ENCODE measurements at places on chromosomes 2 and 18.

DNA sequence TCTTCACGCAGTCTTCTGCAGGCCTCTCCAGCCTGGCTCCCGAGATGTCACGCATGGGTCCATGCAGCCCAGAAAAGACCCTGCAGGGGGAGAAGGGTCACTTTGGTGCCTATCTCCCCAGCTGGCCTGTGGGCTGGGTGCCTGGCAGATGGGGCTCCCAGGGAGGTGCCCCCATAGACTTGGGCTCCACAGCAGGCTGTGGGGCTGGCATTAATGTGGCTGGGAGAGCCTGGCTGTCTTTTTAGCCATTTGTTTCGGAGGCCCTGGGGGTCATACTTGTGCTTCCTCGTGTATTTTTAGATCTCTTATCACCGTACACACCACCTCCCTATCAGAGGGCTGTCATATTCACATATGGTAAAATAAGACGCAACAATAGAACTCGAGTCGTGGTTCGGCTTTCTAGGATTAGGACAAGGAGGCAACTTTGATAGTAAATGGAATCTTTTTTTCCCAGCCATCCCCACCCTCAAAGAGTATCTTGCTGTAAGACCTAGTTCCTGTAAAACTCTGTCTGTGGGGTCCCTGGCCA, 74.5 kb downstream of the LRRFIP1 start:
- no peak for DNase-seq

- no peak for DNase-seq
Measured at GRCh38 chr2:144642131-144642530, 122.2 kb upstream of the ZEB2 start.

- DNase-seq = no peak
Measured at GRCh38 chr2:112710956-112711750, 9.7 kb upstream of the NT5DC4 start.

DNA sequence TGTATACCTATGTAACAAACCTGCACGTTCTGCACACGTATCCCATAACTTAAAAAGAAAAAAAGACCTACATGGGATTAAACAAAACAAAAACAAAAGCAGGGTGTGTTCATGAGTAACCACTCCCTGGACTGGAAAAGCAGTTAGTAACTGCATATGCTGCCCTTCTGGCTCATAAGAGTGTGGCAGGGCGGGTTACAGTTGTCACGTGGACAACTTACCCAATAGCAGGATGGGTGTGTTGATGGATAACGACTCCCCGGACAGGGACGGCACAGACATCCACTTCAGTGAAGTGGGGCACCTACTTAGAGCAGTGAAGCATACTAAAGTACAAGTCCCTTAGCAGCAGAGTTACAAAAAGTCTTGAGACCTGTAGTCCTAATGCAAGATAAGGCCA, 136.7 kb downstream of the CCBE1 start:
- DNase-seq = no peak

- no peak for DNase-seq
Measured at GRCh38 chr18:24054130-24054529, 39.6 kb downstream of the TTC39C start.

DNA sequence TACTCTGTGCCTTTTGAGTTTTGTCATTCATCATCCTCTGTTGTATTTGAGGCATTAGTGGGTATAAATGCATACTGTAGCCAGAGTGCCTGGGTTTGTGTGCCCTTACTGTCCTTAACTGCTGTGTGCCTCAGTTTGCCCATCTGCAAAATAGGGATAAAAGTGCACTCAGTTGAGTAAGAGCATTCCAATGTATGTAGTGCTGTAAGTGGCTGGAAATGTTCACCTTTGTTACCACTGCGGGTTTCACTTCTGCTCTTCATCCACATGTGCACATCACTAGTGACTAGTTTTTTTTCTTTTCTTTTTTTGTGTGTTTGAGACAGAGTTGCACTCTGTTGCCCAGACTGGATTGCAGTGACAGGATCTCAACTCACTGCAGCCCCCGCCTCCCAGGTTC, 39.9 kb downstream of the PLEKHB2 start:
- DNase-seq = no peak

DNA sequence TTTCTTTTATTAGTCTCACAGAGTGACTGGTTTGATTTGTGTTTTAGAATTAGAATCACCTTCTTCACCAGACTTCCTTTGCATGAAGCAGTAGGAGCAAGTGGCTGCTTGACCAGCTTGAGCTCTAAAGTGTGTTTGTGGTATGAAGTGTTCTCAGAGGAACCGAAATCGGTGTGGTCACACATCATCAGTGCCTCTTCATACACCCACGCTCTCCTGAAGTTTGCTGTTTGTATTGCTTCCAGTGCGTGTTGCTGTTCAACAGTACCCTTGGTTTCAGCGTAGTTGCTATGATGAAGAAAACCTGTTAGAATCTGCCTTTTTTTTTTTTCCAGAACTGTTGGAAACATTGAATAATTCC, 77.9 kb downstream of the LIMS1 start:
- no peak for DNase-seq

DNA sequence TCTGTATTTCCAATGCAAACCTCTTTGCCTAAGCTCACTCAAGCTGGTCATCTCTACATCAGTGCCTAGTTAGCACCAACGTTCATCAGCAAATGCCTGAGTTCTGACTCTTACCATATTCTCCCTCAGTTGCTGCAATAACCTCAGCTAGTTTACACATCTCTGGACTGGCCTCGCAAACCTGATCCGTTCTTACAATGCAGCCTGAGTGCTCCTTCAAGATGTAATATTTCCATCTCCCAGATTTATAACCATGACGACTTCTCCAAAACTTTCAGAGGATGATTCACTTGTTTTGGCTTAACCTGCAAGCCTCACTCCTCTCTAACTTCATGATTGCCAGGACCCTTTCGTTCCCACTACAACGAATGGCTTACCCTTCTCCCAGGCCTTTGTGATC, 69.7 kb downstream of the DIPK1C start:
- DNase-seq = no peak

GRCh38 chr2:241950413-241951315, 81.1 kb downstream of the RTP5 start:
- peak; percentile 94 for DNase-seq

DNA sequence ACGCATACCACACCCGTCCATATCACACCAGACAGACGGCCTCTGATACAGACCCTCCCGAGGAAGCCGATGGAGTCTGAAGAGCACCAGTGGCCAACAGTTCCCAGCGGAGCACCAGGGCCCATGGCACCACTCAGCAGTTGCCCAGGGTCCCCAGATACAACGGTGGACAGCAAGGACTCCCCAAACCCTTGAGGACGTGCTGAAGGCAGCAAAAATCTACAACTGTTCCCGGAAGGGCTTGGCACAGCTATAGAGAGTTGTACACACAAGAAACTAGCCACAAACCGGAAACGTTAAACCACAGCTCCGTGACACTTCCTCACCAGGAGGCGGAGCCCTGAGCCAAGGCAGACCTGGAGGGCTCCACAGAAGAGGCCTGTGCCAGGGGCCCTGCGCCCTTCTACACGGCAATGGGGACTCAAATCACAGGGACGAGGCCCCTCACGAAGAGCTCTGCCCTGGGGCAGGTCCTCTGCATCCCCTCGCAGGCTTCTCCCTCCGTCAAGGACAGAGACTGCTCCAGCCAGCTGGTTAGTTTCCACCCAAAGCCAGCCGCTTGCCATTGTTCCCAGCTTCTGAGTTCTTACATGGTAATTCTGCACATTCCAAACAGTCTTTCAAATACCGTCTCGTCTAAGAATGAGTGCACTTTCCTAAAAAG, 133.4 kb downstream of the HDAC4 start:
- DNase-seq = peak; percentile 22

DNA sequence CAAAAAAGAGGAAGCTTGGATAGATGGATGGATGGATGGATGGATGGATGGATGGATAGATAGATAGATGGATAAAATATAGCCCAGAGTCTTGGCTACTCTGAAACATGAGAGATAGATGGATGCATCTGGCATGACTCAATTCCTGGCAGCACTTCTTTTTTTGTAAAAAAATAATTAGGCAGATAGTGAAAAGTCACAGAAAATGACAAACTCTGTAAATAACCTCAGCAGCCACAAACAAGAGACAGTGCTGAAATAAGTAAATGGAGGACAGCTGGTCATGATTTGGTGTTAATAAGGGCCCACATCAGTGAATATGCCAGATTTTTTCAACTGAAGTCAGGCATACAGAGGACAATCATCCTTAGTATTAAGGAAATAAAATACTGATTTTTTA, 585.0 kb upstream of the GCFC2 start:
- no peak for DNase-seq

DNA sequence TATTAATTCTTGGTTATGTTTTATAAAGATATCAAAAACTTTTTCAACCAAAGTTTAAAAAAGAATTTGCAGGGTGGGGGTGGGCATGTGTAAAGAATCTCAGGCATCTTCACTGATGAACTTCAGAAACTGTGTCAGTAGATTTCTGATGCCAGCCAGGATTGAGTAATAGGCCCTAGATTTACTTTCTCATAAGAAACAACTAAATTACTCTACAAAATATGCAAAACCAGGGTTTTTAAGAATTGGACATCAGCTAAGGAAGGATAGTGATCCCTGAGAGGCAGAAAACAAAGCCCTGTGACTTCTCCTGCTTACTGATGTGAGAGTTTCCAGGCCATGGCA, 11.9 kb upstream of the IL1R1 start:
- no peak for DNase-seq

GRCh38 chr18:46950064-46950656, 32.8 kb downstream of the KATNAL2 start:
- DNase-seq = no peak

DNA sequence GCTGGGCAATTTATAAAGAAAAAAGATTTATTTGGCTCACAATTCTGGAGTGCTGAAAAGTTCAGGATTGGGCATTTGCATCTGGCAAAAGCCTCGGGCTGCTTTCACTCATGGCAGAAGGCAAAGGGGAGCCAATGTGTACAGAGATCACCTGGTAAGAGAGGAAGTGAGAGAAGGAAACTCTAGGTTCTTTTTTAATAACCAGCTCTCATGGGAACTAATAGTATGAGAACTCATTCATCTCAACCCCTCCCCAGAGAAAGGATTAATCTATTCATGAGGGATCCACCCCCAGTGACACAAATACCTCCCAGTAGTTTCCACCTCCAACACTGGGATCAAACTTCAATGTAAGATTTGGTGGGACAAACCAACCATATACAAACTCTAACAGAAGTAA, 129.0 kb downstream of the EVA1A start:
- DNase-seq = no peak

DNA sequence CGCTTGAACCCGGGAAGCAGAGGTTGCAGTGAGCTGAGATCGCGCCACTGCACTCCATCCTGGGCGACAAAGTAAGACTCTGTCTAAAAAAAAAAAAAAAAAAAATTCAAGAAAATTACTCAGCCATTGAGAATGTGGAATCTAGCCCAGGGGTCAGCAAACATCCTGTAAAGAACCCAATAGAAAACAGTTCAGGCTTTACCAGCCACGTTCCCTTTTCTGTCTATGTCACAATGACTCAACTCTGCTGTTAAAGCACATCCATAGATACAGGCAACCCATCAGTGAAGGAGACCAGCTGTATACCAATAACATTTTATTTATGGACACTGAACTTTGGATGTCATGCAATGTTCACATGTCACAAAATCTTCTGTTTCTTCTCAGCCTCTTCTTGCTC, 435.6 kb upstream of the GYPC start:
- no peak for DNase-seq

- DNase-seq = no peak
Measured at GRCh38 chr2:206452750-206453149, 9.4 kb downstream of the ADAM23 start.

- DNase-seq = no peak
Measured at GRCh38 chr2:108965540-108966289, 23.3 kb downstream of the EDAR start.

DNA sequence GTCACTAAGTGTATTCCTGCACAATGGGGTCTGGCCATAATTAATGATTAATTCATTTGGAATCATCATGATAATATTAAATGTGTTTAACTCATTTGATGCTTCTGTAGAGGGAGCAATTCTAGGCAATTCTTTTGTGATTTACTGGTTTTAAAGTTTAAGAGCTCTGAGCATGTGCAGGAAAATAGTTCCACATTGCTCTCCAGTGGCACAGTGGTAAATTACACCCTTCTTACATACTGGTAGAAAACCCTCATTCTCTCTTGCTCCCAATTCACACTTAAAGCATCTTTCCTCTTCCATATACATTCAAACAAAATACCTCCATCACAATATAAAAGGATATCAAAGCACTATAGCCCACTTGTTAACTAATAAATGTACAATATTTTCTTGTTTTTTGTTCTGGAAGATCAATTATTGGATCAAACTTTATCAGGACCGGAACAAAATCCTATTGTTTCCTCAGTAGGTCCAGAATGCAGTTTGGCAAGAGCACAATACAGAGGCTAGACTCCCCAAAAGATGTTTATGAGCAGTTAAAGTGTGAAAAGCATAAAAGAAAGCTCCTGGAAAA, 844.3 kb downstream of the MBD2 start:
- no peak for DNase-seq

GRCh38 chr2:137676346-137676745, 287.9 kb upstream of the HNMT start:
- no peak for DNase-seq

DNA sequence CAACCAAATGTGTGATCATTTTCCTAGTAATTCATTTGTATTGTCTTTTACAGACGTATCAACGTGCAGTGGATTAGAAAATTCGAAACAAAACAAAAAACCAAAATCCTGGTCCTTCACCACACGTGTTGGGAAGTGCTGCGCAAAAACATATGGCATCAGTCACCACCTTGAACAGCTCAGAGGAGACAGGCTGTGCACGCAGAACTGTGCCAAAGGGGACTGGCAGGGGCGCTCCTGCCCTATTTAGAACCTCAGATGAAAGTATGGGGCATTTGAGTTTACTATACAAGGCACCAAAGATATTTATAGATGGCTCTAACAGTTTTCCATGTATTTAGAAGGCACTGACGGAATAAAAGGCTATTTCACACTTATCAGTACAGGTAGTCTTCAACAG, 42.3 kb downstream of the NOL10 start:
- no peak for DNase-seq

DNA sequence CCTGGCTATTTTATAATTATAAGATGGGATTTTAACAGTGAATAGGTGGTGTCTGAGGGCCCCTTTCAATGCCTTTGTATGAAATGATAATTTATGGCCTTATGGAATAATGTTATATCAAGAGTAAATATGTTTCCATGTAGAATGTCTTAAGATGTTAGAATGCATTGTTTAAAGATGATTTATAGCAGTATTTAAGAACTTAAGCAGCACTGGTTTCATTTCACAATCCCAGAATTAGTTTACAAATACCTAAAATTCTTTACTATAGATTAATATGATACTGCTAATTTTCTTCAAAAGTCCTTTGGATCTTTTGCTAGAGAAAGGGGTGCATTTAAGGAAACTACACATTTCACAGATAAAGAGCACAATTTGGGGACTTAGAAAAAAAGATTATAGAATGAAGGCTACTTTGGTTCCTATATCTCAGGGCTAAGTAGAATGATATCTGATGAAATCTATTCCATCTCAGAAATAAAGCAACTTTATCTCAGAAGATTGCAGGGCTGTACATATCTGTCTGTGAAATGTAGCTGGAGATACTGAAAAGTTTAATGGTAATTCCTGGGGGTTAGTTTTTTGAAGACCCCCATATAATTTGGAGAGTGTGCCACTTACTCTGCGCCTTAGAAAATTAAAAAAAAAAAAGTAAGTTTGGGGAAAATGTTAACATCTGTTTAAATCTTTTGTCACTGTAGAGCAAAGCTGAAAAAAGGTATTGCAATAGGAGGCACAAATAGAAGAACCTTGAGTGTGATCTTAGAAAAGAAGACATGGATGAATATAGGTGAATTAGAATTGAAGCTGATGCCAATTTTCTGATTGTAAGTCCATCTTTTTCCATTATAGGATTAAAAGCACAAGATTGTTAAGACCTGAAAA, 123.4 kb downstream of the GULP1 start:
- no peak for DNase-seq
